Mucosa of descending colon (tissue), 3 donors: ENCODE measurements at places on chromosomes 5 and 9.

GRCh38 chr5:138470322-138471051 lies 5.2 kb downstream of the EGR1 start:
- no peak for DNase-seq

GRCh38 chr9:91433180-91433579 lies 9.5 kb upstream of the NFIL3 start:
- DNase-seq: no peak

DNA sequence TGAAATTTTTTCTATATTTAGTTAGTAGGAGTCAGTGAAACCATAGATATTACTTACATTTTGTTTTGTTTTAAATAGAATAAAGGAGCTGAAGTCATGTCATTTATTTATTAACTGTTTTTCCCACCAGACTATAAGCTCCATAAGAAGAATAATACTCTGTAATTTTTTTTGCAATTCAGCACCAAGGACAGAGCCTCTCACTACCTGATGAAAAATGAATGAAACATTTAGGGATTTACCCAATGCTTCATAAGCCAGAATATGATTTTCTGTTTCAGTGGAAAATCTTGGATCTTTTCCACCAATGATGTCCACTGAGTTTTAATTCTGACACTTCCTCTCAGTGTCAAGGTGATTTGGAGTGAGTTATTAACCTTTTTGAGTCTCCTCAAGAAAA lies 624.9 kb upstream of the GRAMD2B start:
- DNase-seq: no peak

DNA sequence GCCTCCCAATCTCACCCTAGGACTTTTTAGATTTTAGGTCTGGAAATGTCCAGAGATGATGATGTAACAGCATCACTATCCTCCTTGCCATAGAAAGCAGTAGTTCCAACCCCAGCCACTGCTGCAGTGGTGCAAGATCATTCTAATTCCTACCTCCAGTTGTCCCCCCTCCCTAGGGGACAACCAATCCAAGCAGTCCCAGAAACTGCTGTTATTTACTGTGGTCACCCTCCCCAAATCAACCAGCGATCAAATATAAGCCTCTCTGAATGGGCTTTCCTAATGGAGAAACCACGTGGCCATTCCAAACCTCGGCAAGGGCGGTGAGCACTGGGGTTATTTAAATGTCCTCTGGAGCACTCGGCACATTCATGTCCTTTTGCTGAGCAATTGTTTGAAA lies 159.8 kb downstream of the SLF1 start:
- no peak for DNase-seq

DNA sequence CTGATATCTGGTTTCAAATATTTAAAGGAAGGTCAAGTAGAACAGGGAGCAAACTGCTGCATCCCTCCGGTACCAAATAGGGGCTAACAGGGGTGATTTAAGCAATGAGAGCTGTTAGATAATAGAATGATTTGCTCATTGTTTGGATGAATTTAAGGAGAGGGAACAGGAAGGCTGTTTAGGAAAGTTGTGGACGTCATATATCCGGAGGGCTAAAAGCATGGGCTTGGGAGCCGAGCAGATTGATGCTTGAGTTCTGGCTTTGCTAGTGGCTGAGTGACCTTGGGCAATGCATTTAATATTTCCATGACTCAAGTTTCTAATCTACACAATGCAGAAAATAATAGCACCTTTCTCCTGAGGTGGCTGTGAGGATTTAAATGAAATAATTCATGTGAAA lies 85.4 kb upstream of the RPS23 start:
- DNase-seq: no peak

DNA sequence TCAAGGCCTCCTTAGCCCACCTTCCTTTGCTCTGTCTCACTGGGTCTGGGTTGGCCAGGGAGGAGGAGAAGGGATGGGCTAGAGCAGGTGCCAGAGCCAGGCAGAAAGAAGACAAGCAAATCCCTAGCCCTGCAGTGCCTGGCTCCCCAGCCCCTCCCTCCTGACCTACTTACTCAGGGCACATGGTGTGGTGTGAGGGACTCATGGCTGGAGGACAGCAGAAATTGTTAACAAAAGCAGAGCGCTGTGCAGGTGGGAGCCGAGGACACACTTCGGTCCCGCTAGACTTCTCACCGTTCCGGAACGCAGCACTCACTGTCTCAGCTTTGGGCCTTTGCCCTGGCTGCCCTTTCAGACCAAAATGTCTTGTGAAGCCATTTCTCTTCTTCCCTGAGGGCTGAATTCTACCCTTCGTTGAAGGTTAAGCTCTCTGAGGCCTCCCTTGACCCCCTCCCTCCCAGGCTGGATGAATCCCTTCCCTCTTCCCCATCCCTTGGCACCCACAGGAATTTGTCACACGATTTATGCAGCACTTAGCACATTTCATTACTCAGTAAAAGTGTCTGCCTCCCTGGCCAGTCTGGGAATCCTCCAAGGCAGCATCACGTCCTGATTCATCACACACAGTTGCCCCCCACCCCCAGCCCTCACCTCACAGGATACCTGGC lies 263.9 kb upstream of the TRPC7 start:
- DNase-seq: no peak

DNA sequence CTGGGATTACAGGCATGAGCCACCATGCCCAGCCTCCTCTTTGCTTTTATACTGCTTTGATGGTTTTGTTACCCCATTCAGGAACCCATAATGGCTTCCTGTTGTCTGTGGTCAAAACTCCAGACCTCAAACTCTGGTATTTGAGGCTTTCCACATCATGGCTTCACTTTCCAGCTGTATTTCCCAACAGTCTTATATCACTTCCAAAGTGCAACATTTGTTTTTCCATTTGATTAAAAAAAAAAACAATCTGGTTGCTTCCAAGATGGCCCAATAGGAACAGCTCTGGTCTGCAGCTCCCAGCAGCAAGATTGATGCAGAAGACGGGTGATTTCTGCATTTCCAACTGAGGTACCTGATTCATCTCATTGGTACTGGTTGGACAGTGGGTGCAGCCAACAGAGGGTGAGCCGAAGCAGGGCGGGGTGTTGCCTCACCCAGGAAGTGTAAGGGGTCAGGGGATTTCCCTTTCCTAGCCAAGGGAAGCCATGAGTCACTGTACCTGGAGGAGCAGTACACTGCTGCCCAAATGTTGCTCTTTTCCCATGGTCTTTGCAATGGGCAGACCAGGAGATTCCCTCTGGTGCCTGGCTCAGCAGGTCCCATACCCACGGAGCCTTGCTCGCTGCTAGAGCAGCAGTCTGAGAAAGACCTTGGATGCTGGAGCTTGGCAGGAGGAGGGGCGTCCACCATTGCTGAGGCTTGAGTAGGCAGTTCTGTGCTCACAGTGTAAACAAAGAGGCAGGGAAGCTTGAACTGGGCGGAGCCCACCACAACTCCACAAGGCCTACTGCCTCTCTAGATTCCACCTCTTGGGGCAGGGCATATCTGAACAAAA lies 458.4 kb downstream of the KDM4C start:
- DNase-seq: no peak

DNA sequence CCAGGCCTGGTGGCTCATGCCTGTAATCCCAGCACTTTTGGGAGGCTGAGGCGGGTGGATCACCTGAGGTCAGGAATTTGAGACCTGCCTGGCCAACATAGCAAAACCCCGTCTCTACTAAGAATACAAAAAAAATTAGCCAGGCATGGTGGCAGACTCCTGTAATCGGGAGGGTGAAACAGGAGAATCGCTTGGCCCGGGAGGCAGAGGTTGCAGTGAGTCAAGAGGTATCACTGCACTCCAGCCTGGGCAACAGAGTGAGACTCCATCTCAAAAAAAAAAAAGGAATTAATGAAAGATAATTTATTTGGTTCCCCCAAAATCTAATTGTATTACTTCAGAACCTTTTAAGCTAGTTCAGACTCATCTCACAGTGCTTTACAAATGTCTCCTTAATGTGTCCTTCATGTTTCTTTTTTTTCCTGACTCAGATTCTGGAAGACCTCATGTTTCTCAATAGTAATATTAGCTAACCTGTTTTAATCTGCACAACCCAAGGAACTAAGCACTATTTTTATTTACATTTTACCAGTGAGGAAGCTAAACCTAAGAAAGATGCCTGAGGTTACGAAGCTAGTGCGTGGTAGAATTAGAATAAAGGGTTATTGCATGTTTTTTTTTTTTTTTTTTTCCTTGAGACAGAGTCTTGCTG lies 15.1 kb downstream of the FAF2 start:
- no peak for DNase-seq

- no peak for DNase-seq
Observed at GRCh38 chr9:2339416-2339815, 282.2 kb upstream of the VLDLR start.
